ENCODE measurements at places on chromosomes 7 and 10.

DNA sequence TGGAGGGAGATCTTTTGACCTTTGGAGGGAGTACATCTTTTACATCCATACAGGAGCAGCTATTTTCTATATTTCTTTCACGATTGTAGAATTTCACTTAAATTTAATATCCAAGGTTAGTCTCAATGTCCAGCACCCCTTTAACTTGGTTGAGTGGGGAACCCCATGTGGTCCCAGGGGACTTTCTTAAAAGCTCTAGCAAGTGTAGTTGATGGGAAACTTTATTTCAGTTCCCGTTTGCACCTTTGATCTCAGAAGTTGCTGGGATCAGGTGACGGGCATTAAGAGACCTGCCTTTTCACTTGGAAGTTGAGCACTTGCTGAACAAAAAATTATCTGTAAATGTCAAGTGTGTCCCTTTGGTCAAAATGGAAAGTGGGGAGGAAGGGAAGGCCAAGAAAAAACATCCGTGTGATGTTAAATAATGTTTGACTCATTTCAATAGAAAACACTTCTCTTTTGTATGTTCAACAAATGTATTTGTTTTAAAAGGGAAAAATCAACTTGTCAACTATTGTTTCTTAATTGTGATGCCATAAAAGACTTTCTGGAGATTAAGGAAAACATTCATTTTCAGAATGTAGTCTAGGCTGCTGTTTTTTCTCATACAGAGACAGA lies 370.1 kb upstream of the GALNT17 start:
- DNase-seq: no peak

GRCh38 chr10:98023024-98023423 lies 7.4 kb downstream of the CRTAC1 start:
- DNase-seq: no peak

DNA sequence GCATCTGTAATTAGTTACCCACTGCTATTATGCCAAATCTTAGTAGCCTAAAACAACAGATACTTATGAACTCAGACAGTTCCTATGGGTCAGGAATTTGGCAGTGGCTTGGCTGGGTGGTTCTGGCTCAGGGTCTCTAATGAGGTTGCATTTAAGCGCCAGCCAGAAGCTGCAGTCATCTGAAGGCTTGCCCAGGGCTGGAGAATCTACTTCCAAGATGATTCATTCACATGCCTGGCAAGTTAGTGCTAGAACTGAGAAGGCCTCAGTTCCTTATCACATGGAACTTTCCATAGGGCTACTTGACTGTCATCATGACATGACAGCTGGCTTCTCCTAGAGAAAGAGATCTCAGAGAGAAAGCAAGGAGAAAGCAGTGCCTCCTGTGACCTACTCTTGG lies 121.3 kb downstream of the AVL9 start:
- DNase-seq: no peak

- DNase-seq: no peak
Measured at GRCh38 chr7:90828601-90829000, 232.5 kb downstream of the CDK14 start.

DNA sequence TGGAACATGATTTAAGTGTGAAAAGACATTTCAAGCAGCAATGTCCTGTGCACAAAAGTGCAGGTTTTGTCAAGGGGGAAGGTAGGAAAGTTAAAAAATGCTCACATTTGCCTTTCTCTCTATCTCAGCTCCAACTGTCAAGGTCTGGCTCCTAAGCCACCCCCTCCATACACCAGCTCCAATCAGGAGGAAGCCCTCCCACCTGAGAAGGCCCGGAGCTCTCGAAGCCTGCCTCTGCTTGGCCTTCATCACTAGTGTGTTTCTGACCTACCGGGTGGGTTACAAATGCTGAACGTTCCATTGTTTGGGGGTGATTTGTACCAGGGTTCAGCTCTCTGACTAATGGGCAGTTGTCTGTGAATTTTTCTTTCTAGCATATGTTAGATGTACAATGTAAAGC lies 14.2 kb downstream of the CRHR2 start:
- DNase-seq: no peak

DNA sequence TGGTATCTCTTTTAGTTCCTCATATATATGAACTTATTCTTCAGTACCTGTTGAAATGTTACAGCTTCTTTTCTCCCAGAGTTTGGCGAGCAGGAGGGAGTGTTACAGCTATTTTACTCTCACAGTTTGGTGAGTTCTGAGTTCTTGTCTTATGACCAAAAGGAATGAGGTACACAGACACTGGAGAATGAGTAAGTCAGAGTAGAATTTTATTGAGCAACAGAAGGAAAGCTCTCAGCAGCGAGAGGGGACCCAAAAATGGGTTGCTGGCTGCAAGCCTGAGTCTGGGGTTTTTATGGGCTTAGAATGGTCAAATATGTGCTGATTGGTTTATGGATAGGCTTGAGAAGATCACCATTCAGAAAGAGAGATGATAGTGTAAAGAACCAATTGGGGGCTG lies 175.2 kb downstream of the CDK14 start:
- no peak for DNase-seq

DNA sequence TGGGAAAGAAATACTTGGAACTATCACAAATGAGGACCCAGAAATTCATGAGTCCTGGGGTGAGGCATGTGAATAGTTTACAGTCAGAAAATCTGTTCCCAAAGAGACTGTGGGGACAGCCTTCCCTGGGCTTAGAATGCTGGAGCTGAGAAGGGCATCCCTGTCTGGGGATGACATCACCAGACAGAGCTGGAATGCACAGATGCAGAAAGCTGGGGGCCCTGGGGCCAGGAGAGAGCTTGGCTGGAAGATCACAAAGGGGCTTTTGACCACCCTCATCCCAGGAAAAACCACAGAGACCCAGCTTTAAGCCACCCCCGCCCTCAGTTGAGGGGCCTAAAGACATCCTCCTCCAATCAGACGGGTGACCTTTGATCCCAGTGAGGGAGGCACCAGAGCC lies 264.5 kb downstream of the PLXNA4 start:
- no peak for DNase-seq

DNA sequence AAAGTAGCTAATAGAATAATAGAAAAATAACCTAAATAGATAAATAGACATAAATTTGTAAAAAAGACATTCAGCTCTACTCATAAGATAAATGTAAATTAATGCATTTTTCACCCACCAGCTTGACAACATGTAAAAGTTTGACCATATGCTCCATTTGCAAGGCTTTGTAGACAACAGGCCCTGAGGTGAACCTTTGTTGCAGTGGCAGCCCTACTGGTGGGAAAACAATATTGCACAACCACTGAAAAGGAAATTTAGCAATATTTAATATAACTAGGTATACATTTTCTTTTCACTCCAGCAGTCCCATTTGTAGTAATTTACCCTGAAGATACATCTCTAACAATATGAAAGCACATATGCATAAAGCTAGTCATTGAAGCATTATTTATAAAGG lies 39.0 kb upstream of the ADRA2A start:
- DNase-seq: no peak

DNA sequence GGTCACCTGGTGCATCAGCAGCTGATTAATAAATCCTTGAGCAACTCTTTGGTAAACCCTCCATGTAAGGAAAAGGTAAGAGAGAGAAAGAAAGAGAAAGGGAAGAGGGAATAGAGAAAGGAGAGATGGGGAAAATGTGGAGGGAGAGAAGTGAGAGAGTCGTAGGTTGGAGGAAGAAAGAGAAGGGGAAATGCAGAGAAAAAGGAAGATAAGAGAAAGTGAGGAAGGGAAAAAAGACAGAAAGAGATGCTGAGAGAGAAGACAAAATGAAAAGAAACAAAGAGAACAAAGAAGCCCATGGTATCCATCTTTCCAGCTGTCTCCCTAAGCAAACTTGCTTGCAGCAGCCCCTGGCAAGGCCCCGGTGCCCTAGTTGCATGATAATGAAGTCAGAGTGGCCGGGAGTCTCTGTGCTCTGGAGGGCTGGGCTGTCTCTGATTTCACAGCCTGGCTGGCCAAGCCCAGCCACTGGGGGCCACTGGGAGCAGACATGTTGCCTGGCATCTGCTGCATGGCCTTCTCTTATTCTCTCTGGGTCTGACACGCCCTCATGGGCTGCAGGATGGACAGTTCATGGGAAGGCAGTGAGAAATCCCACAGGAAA lies 48.4 kb downstream of the PRR15 start:
- DNase-seq: no peak

GRCh38 chr7:12281038-12281437 lies 69.9 kb downstream of the TMEM106B start:
- DNase-seq: no peak

- no peak for DNase-seq
Measured at GRCh38 chr10:123287594-123288247, 133.5 kb downstream of the BUB3 start.

DNA sequence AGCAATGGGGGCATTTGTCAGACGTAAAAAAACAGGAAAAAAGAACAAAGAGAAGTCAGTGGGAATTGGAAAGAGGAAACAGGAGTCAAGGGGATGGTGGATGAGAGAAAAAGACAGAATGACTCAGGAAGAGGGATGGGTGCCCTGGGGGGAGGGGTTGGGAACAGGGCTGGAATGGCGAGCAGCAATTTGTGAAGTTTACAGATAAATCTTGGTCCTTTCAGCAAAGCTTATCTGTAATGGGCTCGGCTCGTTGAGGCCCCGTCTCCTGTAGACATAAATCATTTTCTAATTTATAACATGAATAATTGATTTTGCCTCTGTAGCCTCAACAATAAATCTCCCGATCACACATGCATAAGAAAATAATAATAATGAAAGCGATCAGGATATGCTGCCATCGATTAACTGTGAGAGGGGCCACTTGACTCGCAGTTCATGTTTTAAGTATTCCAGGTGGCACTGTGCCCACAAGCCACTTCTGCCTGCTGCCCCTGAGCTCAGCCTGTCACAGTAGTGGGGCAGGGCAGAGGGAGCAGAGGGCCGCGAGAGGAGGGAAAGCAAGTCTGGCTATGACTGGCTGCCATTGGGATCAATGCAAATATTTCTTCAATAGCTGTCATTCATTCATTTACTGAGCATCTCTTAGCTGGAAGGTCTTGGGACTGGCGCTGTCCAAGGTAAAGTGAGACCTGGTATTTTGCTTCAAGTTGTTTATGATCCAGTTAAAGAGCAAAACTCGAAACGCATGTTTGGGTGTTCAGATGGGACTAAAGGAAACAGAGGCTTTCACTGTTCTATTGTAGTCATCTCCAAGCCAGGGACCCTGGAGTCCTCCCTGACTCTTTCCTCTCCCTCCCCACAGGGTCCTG lies 47.4 kb upstream of the R3HCC1L start:
- no peak for DNase-seq

DNA sequence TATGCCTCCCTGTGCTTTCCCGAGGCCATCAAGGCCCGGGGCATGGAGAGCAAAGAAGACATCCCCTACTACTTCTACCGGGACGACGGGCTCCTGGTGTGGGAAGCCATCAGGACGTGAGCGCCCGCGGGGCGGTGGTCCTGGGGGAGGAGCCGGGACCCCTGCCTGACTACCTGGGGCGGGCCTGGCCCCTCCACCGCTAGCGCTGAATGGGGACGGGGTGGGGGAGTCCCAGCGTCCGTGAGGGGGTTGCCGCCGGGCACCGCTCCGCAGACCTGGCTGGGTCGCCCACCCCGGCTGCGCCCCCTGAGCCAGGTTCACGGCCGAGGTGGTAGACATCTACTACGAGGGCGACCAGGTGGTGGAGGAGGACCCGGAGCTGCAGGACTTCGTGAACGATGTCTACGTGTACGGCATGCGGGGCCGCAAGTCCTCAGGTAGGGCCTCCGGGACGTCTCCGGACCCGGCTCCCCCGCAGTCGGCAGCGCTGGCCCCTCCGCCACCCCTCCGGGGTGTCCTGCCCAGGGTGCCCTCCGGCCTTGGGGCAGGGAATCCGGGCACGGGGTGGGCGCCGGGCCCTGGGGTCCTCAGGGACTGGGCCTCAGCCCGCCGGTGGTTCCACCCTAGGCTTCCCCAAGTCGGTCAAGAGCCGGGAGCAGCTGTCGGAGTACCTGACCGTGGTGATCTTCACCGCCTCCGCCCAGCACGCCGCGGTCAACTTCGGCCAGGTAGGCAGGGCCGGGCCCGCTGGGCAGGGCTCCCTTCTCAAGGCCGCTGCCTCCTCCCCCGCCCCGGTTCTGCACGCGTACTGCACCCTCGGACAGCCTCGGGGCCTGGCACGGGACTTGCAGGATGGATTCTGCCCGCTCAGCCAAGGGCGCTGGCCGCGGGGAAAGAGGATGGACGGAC lies 69.3 kb downstream of the ALOX5 start:
- no peak for DNase-seq

- DNase-seq: no peak
Measured at GRCh38 chr7:133275008-133275407, 22.1 kb downstream of the EXOC4 start.

- no peak for DNase-seq
Measured at GRCh38 chr7:26071622-26072456, 80.2 kb upstream of the NFE2L3 start.

- DNase-seq: no peak
Measured at GRCh38 chr10:26423722-26424121, 14.4 kb upstream of the APBB1IP start.

DNA sequence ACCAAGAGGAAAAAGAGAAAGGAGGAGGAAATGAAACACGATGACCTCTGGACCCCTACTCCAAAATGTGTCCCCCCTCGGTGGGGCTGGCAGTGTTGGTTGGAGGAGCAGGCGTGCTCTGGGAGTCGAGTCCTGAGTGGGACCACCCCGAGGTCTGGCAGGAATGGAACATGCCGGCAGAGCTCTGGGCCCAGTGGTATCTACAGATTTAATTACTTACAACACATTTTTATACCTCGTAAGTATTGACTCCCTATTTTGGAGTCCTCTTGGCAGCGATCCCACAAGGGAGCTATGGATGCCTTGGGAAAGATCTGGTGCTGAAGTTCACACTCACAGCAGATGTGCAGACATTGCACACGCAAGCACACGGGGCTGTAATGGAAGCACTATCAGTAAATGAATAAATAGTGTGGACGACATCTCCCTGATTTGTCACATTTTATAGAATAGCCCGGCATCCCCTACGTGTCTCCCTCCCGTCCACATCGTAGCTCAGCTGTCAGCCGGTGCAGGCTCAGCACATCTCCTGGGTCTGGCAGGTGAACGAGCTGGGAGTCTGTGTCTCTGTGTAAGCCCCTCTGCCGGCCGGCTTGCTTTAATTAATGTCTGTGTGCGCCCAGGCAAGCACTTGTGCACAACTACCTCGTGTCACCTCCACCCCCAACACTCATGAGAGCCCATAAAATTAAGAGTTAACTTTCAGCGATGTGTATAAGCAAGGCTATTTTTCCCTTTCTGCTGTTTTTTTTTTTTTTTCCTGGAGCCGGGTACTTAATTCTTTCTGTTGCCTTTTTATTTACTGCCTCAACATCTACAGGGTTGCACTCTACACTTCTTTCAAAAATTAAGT lies 603.2 kb downstream of the LRMDA start:
- DNase-seq: peak; percentile 78

DNA sequence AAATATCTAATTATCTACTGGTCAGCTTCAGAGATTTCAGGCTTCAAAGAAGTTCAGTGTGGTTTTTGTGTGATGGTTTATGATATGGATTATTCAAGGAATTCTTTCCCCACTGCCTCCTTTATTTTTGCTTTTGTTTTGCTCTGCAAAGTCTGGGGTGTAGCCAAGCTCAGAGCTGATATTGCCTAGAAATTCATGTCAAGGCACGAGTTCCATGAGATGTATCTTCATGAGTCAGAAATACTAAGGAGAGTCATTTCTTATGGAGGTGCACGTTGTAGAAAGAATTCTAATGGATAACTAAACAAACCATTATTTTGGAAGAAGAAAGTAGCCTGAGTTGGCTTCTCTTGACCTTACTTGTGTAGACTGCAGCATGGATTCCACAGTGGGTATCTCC lies 37.4 kb downstream of the VIM start:
- DNase-seq: no peak

- DNase-seq: no peak
Measured at GRCh38 chr10:396535-397220, 261.4 kb downstream of the ZMYND11 start.

- DNase-seq: no peak
Measured at GRCh38 chr7:158039270-158039669, 548.4 kb downstream of the PTPRN2 start.
